ENCODE measurements at places on chromosomes 7 and 10.

- no peak for DNase-seq
These were observed 167.0 kb downstream of the SFMBT2 start for GRCh38 chr10:7243873-7244272.

- DNase-seq: no peak
These were observed 1.4 kb downstream of the VOPP1 start for GRCh38 chr7:55570939-55571338.

- DNase-seq: no peak
These were observed 13.2 kb downstream of the ARHGAP19 start for GRCh38 chr10:97279121-97279815.

GRCh38 chr10:19480353-19480752, 335.9 kb upstream of the PLXDC2 start:
- DNase-seq: no peak

DNA sequence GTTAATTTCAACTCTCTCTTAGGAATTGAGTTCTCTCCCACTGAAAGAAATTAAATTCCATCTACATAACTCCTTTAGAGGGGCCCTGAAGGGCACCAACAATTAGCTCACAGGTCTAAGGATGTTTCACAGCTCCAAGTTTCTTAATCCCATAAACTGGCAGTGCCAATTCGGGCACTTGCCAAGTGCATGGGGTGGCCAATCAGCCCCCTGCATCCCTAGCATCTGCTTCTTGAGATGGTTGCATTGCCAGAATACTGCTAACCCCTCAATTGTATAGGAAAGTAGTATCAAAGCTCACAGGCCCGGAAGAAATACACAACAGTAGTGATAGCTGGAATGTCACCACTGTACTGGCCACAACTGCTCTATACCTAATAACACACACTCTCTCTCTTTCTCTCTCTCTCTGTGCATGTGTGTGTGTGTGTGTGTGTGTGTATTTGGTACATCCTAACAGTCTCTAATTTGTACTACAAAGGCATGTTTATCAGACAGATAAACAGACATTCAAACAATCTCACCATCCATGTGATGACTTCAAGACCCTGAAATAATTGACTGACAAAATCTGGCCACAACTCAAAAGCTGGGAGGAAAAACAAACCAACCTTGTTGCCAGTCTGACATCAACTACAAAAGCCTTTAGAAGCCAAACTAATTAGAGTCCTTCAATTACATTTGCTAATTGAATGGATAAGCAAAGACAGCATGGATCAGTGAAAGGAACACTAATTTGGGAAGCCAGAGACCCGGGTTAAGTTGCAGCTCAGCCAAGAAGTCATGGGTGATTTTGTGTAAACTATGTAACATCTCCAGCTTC, 27.8 kb downstream of the HIBADH start:
- no peak for DNase-seq

GRCh38 chr7:100189061-100189460, 11.3 kb downstream of the STAG3 start:
- no peak for DNase-seq

DNA sequence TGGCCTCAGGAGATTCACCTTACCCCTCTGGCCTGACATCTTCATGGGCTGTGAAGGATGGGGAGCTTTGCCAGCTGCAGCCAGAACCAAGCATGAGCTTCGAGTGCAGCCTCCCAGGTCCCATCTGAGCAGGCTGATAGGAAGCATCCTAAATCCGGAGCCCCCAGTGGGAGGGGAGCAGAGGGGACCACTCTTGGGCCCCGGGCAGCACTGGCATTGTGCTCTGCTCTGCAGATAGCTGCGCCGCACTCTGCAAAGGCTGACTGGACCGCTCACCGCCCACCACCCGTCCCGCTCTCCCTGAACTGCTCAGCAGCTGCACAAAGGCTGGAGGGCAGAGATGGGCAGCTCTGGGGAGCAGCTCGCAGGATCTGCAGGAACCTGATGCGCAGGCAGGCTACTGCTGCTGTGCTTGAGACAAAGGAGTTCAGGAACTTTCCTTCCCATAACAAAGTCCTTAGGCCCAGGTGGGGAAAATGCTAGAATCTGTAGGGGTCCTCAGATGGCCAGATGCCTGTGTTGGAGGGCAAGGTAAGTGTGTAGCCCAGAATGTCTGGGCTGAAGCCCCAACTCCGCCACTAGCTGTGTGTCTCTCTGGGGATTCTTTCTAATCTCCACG, 51.8 kb downstream of the ARHGAP22 start:
- DNase-seq: no peak

DNA sequence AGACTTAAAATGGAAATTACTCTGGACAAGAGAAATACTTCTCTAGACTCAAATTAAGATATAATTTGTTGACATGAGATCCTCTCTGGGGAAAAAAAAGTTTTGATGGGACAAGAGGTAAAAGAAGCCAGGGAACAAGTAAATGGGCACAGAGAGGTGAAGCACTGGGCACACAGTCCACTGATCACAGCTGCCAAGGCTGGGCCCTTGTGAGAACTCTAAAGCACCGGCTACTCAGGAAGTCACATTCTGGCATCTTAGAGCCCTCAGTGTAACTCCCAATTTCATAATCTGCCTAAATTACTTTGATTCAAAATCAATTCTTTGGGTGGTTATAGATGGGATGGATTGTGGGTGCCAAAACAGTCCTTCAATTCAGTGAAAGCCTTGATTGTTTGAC, 123.2 kb upstream of the CACNA2D1 start:
- DNase-seq: no peak

GRCh38 chr10:114042895-114043531, 653 bp upstream of the ADRB1 start:
- DNase-seq: peak; percentile 14

DNA sequence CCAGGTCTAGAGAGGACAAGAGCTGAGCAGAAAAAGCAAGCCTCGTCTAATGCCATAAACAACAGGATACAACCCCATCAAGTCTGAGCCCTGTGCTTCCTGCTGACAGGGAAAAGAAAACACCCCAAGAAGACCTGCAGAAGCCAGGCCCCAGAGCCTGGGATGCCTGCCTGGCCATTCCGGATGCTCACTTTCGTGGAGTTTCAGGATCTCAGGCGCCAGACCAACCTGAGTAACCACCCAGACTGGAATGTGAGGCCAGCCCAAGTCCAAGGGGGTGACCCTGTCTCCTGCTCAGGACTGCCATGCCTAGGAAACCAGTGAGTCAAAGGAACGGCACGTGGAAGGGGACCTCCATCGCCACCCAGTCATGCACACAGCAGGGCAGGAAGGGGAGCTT, 74.3 kb downstream of the PLXNA4 start:
- no peak for DNase-seq

DNA sequence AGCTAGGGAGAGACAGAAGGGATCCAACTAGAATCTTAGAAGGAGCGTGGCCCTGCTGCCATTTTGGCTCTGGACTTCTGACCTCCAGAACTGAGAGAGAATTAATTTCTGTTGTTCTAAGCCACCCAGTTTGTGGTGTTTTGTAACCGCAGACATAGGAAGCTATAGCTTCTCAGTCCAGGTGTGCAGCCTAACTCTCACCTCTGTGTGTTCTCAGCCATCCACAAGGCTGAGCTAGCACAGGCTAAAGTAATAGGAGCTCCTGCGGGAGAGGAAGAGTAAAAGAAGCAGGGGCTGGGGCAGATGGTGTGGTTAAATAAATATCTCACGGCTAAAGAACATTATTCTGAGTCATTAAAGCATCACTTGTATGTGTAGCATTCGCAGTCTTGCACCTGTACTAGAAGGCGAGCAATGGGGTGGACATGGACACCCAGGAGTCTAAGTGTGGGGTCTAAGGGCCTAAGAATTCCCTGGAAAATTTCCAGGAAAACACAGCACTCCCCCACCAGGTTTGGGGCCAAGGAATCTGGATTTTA, 94.1 kb downstream of the AOAH start:
- DNase-seq: no peak

DNA sequence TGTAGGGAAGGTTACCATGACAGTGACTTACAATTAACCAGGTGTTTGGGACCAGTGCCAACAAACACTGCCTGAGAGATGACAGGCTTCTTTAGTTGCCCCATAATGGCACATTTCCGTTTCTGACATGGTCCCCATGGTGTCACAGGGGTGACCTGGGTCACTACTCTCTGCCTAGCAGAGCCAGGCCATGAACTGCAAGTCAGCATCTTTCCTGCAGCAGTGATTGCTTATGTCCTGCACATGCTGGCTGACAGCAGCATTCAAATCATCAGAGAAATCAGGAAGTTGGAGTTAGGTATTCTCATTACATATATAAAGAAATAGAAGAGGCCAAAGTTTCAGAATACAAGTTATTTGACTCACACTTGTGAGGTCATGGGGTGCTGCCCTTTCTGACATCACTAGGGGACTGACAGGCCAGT, 47.1 kb upstream of the ZNRF2 start:
- DNase-seq: no peak

GRCh38 chr7:37118004-37118403, 330.7 kb downstream of the ELMO1 start:
- no peak for DNase-seq

DNA sequence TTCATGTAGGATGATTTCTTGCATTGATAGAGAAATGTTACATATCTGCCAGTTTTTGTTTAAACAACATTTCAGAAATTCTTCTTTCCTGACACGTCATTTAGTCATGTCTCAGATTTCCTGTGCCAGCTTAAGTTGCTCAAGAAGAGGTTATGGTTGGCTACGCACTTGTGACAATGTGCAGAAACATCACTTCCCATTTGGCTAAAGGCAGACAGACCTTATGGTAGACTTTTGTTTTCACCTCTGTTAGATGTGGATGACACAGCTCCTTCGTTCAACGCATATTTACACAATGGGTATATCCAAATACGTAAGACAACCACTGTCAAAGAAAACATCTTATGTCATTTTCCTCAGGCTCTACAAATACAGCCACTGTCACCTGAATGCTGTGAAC, 125.8 kb downstream of the DOCK4 start:
- DNase-seq: no peak

GRCh38 chr7:123397746-123398338, 136.6 kb downstream of the IQUB start:
- no peak for DNase-seq

- no peak for DNase-seq
These were observed 35.9 kb upstream of the ANK3 start for GRCh38 chr10:60425392-60426110.

DNA sequence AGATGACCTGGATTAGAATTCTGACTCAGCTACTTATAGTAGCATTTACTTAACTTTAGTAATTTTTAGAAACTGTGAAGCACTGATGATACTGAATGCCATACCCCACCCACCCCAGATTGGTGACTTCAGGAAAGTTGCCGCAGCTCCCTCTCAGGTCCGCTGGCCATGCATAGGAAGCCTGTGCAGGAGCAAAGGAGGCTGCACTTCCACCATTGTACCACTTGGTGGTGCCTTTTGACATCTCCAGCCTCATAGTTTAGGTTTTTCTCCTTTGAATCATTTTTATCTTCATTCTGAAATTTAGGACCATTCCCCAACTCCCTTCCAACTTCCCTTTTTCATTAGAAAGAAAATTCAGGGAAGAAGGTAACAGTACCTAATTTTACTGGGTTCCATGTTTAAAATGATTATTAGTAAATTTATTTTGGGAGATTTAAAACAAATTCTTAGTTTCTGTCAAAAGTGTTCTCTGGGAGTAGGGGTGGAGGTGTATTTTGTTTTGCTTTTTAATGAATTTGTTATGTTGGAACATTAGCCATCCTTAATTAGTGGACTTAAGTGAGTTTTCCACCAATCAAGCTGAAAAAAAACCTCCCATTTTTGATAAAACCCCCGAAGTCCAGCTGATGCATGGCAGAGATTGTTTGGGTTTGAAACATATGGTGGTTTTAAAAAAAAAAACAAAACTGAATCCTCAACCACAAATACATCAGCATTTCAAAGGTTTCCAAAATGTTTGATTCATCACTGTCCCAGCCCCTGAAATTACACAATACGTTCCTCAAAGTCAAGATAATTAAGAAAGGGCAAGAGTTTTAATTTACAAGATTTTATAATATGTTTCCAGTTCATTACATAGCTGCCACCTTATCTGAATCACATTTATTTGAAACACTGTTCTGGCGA, 109.6 kb downstream of the WNT2 start:
- DNase-seq: peak; percentile 28

GRCh38 chr7:35718047-35718446, 23.1 kb upstream of the HERPUD2 start:
- no peak for DNase-seq

- no peak for DNase-seq
These were observed 207.5 kb downstream of the PAXIP1 start for GRCh38 chr7:154795437-154795836.

GRCh38 chr7:964401-965231, 10.1 kb upstream of the ADAP1 start:
- DNase-seq: no peak
